Left ventricle myocardium inferior (tissue), 1 donor: ENCODE measurements at places on chromosomes 7 and 10. TPM values are rescaled to one million over a fixed set of nuclear protein-coding genes. Genes with fewer than 3 reads are reported as not detected.

- no peak for DNase-seq
Observed at GRCh38 chr10:26839966-26840627, 20.7 kb downstream of the ABI1 start.

GUSB gene
- total RNA-seq, result 15.4 TPM

PSMC2 gene
- total RNA-seq, result 111 TPM

- DNase-seq, result no peak
Observed at GRCh38 chr10:26358071-26358470, 80.1 kb upstream of the APBB1IP start.

- no peak for DNase-seq
Observed at GRCh38 chr7:3300221-3300650, 816 bp upstream of the SDK1 start.

DNA sequence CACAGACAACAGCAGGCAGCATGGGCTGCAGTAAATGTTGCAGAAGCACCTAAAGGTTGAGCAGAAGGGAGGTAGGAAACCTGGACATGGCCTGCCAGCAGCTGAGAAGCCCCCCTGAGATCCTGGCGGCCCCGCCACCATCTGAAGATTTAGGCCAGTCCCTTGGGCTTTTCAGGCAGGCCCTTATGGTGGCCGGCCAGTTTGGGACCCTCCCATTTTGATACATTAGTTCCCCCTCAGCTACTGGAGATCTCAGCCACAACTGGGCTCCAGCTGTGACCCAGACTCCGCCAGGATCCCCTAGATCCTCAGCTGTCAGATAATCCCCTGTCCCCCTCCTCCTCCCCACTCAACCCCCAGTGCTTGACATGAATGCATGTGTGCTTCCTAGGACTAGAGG, 34.4 kb downstream of the ZNF783 start:
- DNase-seq, result no peak

PGAM2 gene
- 671 TPM for total RNA-seq
